ENCODE measurements at places on chromosomes 16 and 17. TPM values are rescaled to one million over a fixed set of nuclear protein-coding genes. Genes with fewer than 3 reads are reported as not detected.

DNA sequence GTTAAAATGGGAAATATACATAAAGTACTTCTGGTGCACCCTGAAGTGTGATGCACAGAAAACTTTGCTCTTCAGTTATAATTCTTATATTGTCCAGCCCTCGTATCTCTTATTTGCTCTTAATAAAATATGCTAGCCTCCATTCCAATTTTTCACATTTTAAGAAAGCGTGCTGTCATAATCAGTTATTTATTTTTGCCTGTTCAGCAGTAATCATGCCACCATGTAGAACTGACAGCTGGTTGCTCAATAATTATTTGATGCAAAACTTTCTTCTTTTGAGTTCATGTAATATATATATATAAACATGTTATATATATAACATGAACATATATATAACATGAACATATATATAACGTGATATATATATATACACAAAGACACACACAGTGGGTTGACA, 294.6 kb downstream of the CNTNAP4 start:
- DNase-seq, result no peak

SDR42E2 gene
- total RNA-seq, result not detected

- DNase-seq, result peak; percentile 63
Measured at GRCh38 chr16:17367923-17368322, 102.8 kb downstream of the XYLT1 start.

DNA sequence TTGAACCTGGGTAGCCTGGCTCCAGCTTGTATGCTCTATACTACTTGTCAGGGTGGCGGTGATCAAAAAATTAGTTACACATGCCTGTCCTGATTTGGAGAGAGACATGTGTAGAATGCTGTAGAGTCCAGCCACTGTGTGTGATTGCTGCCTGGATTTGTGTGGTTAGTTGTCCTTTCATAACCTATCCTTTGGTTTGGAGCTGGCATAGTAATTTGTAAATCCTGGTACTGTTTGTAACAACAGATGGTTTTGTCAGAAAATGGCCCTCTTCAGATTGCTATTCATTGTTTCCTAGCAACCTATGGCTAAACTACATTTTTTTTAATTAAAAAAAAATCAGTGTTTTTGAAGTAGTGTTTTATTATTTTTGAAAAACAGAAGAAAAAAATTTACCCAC, 30.5 kb downstream of the ETV4 start:
- DNase-seq, result no peak

DNA sequence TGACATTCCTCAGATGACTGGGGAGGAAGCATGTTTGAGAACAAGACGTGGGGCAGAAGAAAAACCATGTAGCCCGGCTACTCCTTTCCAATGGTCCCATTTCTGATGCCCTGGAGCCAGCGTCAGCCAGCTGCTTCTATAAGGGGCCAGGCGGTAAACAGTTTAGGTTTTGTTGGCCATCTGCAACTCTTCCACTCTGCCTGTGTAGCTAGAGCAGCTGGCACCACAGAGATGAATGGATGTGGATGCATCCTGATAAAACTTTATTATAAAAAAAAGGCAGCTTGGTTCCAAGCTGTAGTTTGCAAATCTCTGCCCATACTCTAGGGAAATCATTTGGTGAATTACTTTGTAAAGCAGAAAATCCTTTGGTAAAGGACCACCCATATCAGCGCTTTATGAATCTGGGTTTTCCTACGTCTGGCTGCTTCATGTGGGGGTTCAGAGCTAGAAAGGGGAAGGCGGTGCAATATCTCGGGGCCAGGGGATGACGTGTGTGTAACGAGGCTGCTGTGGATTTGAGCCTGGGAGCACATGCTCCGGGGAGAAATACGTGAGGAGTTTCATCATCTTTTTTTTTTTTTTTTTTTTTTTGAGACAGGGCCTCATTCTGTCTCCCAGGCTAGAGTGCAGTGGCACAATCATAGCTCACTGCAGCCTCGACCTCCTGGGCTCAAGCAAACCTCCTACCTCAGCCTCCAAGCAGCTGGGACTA, 3.4 kb upstream of the SRL start:
- DNase-seq, result no peak

GRCh38 chr16:67423611-67424260, 7.2 kb upstream of the HSD11B2 start:
- DNase-seq, result no peak

DNA sequence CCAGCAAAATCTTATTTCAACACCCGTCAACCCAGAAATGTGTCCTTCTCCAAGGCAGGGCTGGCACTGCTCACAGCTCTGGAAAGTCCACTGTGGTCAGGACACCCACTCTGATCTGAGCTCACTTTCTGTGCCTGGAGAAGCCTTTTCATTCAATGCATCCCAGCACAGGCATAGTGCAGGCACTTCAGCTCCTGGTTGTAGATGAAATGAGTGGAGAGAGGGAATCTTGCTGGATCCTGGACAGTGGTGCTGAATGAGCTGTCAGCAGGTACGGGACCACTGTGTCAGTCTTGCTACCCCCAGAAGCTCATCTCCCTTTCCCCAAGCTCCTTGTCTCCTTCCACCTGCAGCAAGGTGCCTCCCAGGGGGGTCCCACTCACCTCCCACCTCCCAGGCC, 86.1 kb upstream of the SALL1 start:
- no peak for DNase-seq

CCL3 gene
- total RNA-seq, result not detected

ITGB4 gene
- 0.63 TPM for total RNA-seq

- DNase-seq, result no peak
Measured at GRCh38 chr16:4606354-4606753, 8.3 kb downstream of the UBALD1 start.
